ENCODE measurements at places on chromosomes 5 and 9.

DNA sequence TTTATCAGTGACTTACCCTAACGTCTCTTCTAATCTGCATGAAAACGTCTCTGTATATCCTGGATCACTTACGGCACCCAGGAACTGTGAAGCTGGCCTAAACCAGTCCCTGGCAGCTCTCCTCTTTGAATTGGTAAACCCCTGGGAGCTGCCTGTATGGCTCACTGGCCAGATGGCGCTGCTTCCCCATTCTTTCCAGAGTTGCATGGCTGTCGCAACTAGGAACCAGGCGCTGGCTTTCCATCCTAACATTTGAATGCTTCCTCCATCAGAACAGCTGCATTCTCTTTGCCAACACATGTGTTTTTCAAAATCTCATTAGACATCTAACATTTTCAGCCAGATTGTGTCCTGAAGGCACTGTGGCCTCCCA lies 8.0 kb upstream of the PCA3 start:
- no peak overlapping the region for H3K4me3 ChIP-seq
- H3K27ac ChIP-seq, result no peak overlapping the region
- no peaks in the 10 kb centered on the region for H3K36me3 ChIP-seq
- DNase-seq, result peak; percentile 11
- no peaks in the 10 kb centered on the region for H3K4me1 ChIP-seq

GRCh38 chr9:81455462-81456219 lies 233.7 kb downstream of the TLE1 start:
- H3K4me3 ChIP-seq, result no peak overlapping the region
- H3K36me3 ChIP-seq, result no peaks in the 10 kb centered on the region
- H3K27me3 ChIP-seq, result no peaks in the 10 kb centered on the region
- no peak for DNase-seq
- H3K27ac ChIP-seq, result no peak overlapping the region
- H3K4me1 ChIP-seq, result no peaks in the 10 kb centered on the region

- no peak for DNase-seq
- H3K27me3 ChIP-seq, result no peaks in the 10 kb centered on the region
- H3K36me3 ChIP-seq, result no peaks in the 10 kb centered on the region
- peaks cover 8% of the 10 kb centered on the region for H3K4me1 ChIP-seq
Observed at GRCh38 chr5:195401-196160, 4.3 kb downstream of the LRRC14B start.

DNA sequence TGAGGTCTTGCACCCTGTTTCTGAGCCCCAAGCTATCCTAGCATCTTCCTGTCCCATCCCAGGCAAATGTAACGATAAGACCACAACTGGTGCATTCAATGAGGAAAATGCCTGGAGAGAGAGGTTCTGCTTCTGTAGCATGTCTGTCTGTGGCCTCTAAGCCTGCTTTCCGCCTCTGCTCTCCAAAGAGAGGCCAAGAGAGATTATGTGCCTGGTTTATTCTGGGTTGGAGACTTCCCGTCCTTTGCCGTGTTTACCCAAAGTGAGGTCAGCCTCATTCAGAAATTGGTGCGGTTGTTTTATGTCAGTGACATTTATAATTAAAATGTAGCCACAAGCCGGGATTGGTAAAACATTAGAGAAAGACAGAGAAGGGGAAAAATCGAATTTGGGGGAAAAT lies 77.8 kb downstream of the FGF1 start:
- no peak overlapping the region for H3K4me3 ChIP-seq
- H3K27me3 ChIP-seq, result no peaks in the 10 kb centered on the region
- H3K27ac ChIP-seq, result no peak overlapping the region
- no peaks in the 10 kb centered on the region for H3K36me3 ChIP-seq
- H3K4me1 ChIP-seq, result peaks cover 7% of the 10 kb centered on the region

DNA sequence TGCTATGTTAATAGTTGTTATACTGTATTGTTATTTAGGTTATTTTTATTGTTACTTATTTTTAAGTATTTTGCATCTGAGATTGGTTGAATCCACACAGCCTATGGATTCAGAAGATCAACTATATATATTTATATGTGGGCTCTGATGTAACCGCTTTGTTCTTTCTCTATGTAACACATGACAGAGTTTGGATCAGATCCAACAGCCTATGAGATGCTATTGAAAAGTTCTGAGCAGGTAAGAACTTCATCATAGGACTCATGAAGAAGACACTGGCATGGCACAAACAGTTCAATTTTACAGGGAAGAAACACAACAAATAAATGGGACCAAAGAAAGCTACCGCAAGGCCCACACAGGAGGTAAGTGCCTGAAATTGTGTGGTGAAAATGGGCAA lies 93.4 kb downstream of the GNAQ start:
- H3K4me3 ChIP-seq, result no peak overlapping the region
- no peak overlapping the region for H3K27ac ChIP-seq
- no peaks in the 10 kb centered on the region for H3K27me3 ChIP-seq
- DNase-seq, result no peak
- no peaks in the 10 kb centered on the region for H3K4me1 ChIP-seq

- no peaks in the 10 kb centered on the region for H3K4me1 ChIP-seq
- H3K27ac ChIP-seq, result no peak overlapping the region
- no peak for DNase-seq
- no peaks in the 10 kb centered on the region for H3K36me3 ChIP-seq
- no peak overlapping the region for H3K4me3 ChIP-seq
Observed at GRCh38 chr5:118875131-118875530, 113.2 kb downstream of the DTWD2 start.

GRCh38 chr5:37663538-37663937 lies 176.3 kb downstream of the GDNF start:
- no peak overlapping the region for H3K4me3 ChIP-seq
- H3K4me1 ChIP-seq, result no peaks in the 10 kb centered on the region
- no peaks in the 10 kb centered on the region for H3K27me3 ChIP-seq
- no peaks in the 10 kb centered on the region for H3K36me3 ChIP-seq
- H3K27ac ChIP-seq, result no peak overlapping the region
- no peak for DNase-seq

DNA sequence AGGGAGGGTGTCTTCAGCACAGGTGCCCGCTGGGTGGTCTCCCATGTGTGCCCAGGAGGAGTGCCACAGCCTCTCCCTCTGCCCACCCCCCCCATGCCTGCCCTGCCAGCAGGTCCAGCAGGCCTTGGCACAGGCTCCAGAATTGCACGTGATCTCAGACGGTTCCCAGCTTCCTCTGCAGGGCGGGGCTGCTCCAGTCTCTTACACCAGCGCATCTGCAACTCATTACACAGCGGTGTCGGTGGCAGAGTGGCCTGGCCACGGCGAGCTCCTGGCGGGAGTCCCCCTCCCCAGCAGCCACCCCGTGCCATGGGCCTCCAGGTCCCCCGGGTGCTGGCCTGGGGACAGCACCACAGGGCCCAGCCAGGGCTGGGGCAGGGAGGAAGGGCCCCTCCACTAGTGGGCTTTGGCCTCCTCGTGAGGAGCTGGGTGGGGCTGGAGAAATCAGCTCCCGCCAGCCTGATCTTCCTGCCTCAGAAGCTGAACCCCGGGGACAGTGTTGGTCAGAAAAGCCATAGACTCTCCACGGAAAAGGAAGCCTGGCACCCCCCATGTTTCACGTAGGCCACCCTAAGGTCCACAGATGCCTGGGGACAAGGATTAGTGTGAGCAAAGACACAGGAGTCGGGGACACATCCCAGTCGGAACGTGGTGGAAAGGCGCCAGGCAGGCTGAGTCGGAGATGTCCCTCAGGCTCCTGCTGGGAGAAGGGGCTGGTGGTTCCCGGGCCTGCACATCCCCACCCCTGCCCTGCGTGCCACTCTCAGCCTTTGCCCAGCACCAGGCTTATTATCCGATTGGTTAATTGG lies 40.2 kb downstream of the RXRA start:
- peaks cover 10% of the 10 kb centered on the region for H3K4me1 ChIP-seq
- H3K27me3 ChIP-seq, result no peaks in the 10 kb centered on the region
- H3K27ac ChIP-seq, result no peak overlapping the region
- no peaks in the 10 kb centered on the region for H3K36me3 ChIP-seq
- DNase-seq, result no peak

DNA sequence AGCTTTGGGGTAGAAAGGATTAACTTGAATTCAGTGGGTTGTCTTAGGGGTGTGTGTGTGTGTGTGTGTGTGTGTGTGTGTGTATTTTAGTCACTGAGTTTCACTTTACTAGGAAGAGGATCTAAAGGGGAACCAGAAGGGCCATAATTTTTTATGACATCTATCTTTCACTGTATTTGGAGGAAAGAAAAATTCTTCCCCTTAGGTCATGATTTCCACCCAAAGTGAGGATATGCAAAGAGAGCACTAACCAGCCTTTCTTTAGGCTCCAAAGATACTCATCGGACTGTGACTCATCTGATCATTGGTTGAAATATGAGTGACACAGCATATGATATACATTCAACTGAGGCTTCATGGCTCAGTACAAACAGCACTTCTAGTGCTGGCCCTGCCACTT lies 75.2 kb upstream of the RASGRF2 start:
- H3K27me3 ChIP-seq, result no peaks in the 10 kb centered on the region
- H3K4me1 ChIP-seq, result peaks cover 2% of the 10 kb centered on the region
- H3K4me3 ChIP-seq, result no peak overlapping the region
- no peak for DNase-seq

- no peaks in the 10 kb centered on the region for H3K27me3 ChIP-seq
- peak; percentile 83 for DNase-seq
- H3K4me1 ChIP-seq, result peaks cover 21% of the 10 kb centered on the region
- no peaks in the 10 kb centered on the region for H3K36me3 ChIP-seq
Observed at GRCh38 chr9:27726244-27727081, 153.2 kb upstream of the C9orf72 start.

DNA sequence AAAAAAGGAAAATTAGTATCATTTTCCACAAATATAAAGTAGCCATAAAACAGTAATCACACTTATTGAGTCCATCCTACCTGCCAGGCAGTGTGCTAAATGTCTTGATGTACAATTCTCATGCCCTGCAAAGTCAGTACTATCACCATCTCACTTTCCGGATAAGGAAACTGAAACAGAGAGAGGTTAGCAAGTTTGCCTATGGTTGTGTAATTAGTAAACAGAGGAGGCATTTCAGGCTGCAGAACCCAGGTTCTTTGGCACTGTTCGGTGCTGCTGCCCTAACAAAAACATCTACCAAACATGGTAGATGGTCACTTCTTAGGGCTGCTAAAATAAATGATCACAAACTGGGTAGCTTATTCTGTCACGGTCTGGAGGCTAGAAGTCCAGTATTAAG lies 22.6 kb downstream of the PLAC8L1 start:
- H3K27ac ChIP-seq, result no peak overlapping the region
- H3K4me1 ChIP-seq, result no peaks in the 10 kb centered on the region
- peaks cover 5% of the 10 kb centered on the region for H3K27me3 ChIP-seq
- H3K4me3 ChIP-seq, result no peak overlapping the region
- no peak for DNase-seq

DNA sequence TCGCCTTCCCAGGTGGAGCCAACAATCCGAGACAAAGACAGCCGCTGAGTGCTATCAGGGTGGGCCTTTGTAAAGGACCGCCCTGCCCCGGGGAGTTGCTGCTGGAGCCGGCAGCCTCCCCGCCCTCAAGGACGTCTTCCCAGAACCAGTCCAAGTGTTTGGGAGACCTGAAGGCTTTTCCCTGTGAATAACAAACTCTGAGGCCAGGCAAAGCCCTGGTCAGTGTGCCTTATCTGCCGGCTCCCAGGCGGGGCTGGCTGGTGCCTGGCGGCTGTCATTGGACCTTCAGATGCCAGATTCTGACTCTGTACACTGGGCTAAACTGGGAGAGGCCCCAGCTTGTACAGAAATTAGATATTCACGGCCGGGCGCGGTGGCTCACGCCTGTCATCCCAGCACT lies 2.1 kb downstream of the SLC9A3 start:
- no peak overlapping the region for H3K27ac ChIP-seq
- H3K4me1 ChIP-seq, result peaks cover 15% of the 10 kb centered on the region
- H3K36me3 ChIP-seq, result no peaks in the 10 kb centered on the region
- DNase-seq, result no peak
- no peak overlapping the region for H3K4me3 ChIP-seq

GRCh38 chr9:96420468-96421219 lies 2.5 kb upstream of the ZNF367 start:
- peak; percentile 40 for DNase-seq
- peaks cover 6% of the 10 kb centered on the region for H3K36me3 ChIP-seq
- H3K4me3 ChIP-seq, result peak overlapping the region; percentile 4
- no peaks in the 10 kb centered on the region for H3K27me3 ChIP-seq
- peaks cover 17% of the 10 kb centered on the region for H3K4me1 ChIP-seq

DNA sequence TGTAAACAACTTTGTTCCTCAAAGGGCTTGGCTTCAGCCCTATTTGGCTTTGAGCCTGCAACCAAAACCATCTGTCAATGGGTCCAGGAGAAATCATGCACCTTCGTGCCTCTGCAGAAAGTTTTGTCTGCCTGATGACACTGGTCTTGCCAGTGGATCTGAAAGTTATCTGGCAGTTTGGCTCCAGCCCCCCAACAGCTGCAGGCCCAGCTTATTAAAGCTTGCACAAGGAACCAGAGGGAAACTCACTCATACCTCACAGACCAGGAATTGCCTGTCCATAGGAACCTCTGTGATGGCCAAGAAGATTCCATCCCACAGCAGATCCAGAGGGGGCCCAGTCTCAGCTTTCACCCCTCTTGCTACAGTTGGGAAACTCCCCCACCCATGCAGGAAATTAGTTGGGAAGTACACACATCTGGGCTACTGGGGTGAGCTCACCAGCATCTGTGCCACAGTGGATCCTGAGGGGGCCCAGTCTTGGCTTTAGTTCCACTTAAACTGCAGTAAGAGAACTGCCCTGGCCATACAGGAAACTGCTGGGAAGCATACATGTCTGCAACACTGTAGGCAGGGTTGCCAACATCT lies 265.5 kb downstream of the GRIA1 start:
- H3K36me3 ChIP-seq, result no peaks in the 10 kb centered on the region
- no peak overlapping the region for H3K4me3 ChIP-seq
- H3K4me1 ChIP-seq, result peaks cover 2% of the 10 kb centered on the region
- no peak for DNase-seq
- no peak overlapping the region for H3K27ac ChIP-seq

DNA sequence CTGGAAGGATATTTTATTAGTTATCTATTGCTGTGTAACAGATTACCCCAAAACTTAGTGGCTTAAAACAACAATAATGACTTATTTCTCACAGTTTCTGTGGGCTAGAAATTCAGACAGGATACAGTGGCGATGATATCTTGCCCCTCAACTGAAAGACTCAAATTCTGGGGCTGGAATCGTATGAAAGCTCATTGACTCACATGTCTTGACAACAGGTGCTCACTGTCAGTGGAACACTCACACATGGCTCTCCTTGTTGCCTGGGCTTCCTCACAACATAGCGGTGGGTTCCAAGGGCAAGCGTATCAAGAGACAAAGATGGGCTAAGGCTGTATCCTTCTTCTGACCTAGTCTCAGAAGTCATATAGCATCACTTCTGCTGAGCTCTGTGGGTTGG lies 3.7 kb upstream of the GNPDA1 start:
- H3K4me1 ChIP-seq, result no peaks in the 10 kb centered on the region
- no peaks in the 10 kb centered on the region for H3K27me3 ChIP-seq
- no peaks in the 10 kb centered on the region for H3K36me3 ChIP-seq
- DNase-seq, result no peak

All from neuronal stem cell (in vitro differentiated cells).